Activated T-helper 17 cell treated with anti-CD3 and anti-CD28 coated beads, Interleukin-2, amount 50 U/mL, for 72 hours (primary cell): ENCODE measurements at places on chromosomes 1 and 21. TPM values are rescaled to one million over a fixed set of nuclear protein-coding genes. Genes with fewer than 3 reads are reported as not detected.

Gene AADACL3
- not detected for total RNA-seq

Gene SMIM1
- 2.8 TPM for total RNA-seq

Gene CFAP107
- total RNA-seq = not detected

Gene GSTM5
- not detected for total RNA-seq

Gene CFHR2
- total RNA-seq = not detected

Gene KCNQ4
- total RNA-seq = 0.45 TPM

- H3K4me3 ChIP-seq = no peak overlapping the region
- ATAC-seq = no peak
- H3K27me3 ChIP-seq = no peaks in the 10 kb centered on the region
- H3K4me1 ChIP-seq = no peaks in the 10 kb centered on the region
- peaks cover 73% of the 10 kb centered on the region for H3K36me3 ChIP-seq
These were observed 9.7 kb upstream of the GATAD2B start for GRCh38 chr1:153932156-153933131.

- H3K4me1 ChIP-seq = no peaks in the 10 kb centered on the region
- ATAC-seq = no peak
- H3K36me3 ChIP-seq = no peaks in the 10 kb centered on the region
- peaks cover 2% of the 10 kb centered on the region for H3K27me3 ChIP-seq
- H3K27ac ChIP-seq = no peak overlapping the region
- H3K4me3 ChIP-seq = no peak overlapping the region
These were observed 200.5 kb downstream of the PCP4 start for GRCh38 chr21:40067751-40068150.

DNA sequence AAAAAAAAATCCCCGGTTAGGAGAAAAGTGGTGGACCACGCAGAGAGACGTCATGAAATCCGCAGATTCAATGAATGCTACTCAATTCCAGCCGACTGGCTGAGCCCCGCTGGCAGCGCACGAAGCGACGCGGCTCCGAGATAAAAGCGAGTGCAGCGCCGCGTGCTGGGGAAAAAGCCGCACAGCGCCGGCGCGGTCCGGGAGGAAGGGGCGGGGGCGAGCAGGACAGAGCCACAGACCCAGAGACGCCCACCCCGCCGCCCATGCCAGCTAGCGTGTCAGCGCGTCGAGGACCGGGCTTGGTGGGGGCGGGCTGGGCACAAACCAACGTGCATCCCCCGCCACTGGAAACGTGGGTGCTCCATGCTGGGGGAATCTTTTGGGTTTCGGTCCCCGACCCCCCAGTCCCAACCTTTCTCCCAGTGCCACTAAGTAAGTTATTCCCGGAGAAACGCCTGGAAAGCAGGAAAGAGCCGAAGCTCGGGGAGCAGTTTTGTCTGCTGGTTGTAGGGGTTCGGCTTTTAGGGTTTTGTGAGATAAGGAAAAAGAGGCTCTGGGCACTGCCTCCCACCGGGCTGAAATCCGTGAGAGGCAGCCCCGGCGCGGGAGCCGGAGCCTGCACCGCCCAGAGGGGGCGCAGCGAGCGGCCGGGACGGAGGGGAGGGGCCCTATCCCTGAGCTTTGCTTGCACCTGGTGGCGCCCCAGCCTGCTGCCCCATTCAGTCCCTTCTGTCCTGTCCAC lies at the start of gene KCNJ6:
KCNJ6 (minus strand) TSS at position 148 of the 742 bp plus-strand sequence. CDS start 75,775 bp downstream, outside the sequence.
- H3K4me3 ChIP-seq = no peak within 1 kb of the TSS
- peaks cover 59% of the 10 kb centered on the region for H3K27me3 ChIP-seq
- no peak within 1 kb of the TSS for H3K27ac ChIP-seq

- peaks cover 29% of the 10 kb centered on the region for H3K4me1 ChIP-seq
- no peaks in the 10 kb centered on the region for H3K27me3 ChIP-seq
- peak overlapping the region; percentile 83 for H3K4me3 ChIP-seq
- no peak for ATAC-seq
- H3K27ac ChIP-seq = peak overlapping the region; percentile 89
- peaks cover 59% of the 10 kb centered on the region for H3K36me3 ChIP-seq
These were observed 35.4 kb downstream of the GPR3 start for GRCh38 chr1:27427816-27428315.

GRCh38 chr1:99177465-99177864 lies 86.8 kb upstream of the PLPPR4 start:
- H3K4me1 ChIP-seq = no peaks in the 10 kb centered on the region
- no peak for ATAC-seq
- no peaks in the 10 kb centered on the region for H3K36me3 ChIP-seq
- no peaks in the 10 kb centered on the region for H3K27me3 ChIP-seq
- no peak overlapping the region for H3K27ac ChIP-seq
- no peak overlapping the region for H3K4me3 ChIP-seq

DNA sequence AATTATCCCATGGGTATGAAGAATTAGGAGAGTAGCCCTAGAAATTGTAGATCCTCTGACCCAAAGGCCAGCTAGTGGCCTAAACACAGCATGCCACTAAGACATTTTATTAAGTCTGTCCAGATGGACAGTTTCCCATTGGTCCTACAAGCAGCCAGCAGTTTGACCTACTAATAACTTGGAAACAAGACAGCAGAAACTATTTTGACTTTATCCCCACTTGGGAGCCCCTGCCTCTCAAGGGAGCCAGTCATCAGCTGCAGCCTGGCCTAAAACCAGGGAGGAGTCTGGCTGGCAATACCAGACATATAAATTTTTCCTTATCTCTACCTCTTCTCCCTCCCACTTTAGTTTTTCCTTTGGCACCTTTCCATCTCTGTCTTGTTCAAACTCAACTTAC lies 222.6 kb upstream of the KCTD3 start:
- no peak overlapping the region for H3K27ac ChIP-seq
- H3K4me1 ChIP-seq = no peaks in the 10 kb centered on the region

- no peak for ATAC-seq
- H3K36me3 ChIP-seq = no peaks in the 10 kb centered on the region
- H3K27ac ChIP-seq = no peak overlapping the region
- no peaks in the 10 kb centered on the region for H3K4me1 ChIP-seq
- H3K27me3 ChIP-seq = peaks cover 29% of the 10 kb centered on the region
These were observed 263.8 kb downstream of the KAZN start for GRCh38 chr1:14862114-14862771.

DNA sequence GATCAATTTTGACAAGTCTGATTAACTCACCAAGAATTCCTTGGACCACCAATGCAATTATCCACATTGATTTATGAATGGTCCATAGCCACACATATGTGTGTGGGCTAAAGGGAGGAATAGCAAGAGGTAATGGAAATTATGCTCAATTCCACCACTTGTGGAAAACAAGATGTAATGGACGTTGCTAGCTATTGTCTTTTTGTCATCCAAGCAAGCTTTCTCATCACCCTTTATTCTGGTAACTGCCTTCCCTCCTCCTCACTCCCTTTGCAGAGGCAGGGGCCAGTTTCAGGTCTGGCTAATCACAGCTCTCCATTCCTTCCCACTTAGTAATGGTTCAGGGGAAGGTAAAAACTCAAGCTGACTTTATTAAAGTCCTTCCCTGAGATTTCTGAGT lies 24.7 kb upstream of the RAB3GAP2 start:
- no peaks in the 10 kb centered on the region for H3K4me1 ChIP-seq
- ATAC-seq = no peak
- no peaks in the 10 kb centered on the region for H3K36me3 ChIP-seq
- no peak overlapping the region for H3K4me3 ChIP-seq
- no peak overlapping the region for H3K27ac ChIP-seq

GRCh38 chr1:92728697-92729096 lies 56.2 kb downstream of the EVI5 start:
- H3K27me3 ChIP-seq = no peaks in the 10 kb centered on the region
- H3K36me3 ChIP-seq = no peaks in the 10 kb centered on the region
- ATAC-seq = no peak
- no peaks in the 10 kb centered on the region for H3K4me1 ChIP-seq

DNA sequence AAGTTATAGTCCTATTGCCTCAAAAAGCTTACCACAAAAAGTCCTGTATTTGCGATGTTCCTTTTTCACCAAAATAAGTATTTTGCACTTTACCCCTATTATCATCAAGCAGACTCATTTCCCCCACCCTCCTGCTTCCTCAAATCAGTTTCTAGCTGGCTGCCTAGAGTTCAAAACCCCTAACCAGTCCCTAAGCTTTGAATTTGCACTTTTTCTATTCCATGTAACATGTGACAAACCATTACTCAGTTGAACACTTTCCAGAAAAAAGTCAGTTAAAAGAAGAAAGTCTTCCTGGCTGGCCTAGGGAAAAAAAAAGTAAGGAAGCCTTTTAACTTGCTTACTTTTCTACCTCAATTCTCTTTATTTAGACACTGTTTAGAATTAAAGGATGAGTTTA lies 8.2 kb downstream of the CEP170 start:
- no peak overlapping the region for H3K4me3 ChIP-seq
- H3K27ac ChIP-seq = no peak overlapping the region
- H3K4me1 ChIP-seq = peaks cover 7% of the 10 kb centered on the region
- no peaks in the 10 kb centered on the region for H3K36me3 ChIP-seq
- no peak for ATAC-seq

DNA sequence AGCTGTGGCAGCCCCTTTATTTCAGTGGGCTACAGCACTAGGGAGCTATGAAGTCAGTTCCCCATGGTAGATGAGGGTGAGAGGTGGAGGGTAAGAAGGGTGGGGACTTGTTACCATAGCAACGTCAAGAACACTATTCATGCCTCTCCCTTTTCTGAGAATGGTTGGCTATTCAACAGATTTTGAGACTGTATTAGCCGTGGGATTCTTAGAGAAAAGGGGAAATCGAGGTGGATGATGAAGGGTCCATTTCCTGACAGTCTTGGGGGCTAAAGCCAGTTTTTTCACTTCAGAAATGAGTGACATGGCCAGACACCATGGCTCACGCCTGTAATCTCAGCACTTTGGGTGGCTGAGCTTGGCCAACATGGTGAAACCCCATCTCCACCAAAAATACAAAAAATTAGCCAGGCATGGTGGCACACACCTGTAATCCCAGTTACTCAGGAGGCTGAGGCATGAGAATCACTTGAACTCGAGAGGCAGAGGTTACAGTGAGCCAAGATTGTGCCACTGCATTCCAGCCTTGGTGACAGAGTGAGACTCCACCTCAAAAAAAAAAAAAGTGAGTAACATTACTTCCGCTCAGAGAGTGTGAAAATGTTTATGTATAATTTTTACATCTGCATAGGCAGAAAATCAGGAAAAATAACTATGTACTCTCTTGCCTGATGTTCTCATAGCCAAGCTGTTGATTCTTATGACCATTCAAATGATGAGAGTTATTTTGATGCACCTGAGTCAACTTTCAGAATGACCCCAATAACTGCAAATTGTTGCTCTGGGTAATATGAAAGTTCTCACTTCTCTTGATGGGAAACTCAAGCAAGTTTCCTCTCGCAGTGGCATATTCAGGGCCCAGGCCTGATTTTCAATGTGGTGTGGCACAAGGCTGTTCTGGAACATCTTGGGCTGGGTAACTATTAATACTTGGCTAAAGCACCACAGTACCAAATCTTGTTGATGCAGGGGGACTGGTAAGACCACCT lies 23.2 kb upstream of the RGSL1 start:
- no peaks in the 10 kb centered on the region for H3K36me3 ChIP-seq
- H3K4me1 ChIP-seq = peaks cover 16% of the 10 kb centered on the region
- ATAC-seq = no peak
- H3K27ac ChIP-seq = no peak overlapping the region
- peaks cover 5% of the 10 kb centered on the region for H3K27me3 ChIP-seq

DNA sequence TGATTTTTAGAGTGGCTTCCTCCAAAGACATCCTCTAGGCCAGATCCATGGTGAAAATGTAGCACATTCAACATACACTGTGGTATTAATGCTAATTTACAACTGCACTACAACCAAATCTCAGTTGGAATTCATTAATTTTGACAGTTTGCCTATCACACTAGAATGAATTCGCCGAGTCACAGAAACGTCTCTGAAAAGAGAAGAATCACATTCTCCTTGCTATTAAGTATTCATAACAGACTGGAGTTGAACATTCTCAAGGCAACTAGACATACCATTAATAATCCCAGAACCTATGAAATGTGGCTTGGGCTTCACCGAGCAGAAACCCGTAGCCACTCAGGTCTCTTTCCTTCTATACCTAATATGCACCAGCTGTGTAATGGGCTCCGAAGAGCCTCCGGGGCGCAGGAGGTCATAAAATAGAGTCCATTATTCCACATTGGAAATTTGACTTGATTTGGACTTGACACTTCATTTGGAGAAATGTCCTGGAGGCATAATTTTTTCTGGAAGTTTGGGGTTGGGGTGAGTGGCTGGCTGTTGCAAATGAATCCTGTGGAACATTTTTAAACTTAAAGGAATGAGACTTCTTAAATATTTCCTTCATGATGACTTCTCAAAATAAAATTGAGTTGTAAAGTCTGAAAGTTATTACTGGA lies 117.1 kb downstream of the DSCAM start:
- no peak for ATAC-seq
- H3K4me1 ChIP-seq = no peaks in the 10 kb centered on the region
- peaks cover 3% of the 10 kb centered on the region for H3K27me3 ChIP-seq
- no peaks in the 10 kb centered on the region for H3K36me3 ChIP-seq
- H3K27ac ChIP-seq = no peak overlapping the region

GRCh38 chr1:53588053-53588779 lies 129.0 kb downstream of the DMRTB1 start:
- peaks cover 5% of the 10 kb centered on the region for H3K4me1 ChIP-seq
- no peak overlapping the region for H3K4me3 ChIP-seq
- no peaks in the 10 kb centered on the region for H3K36me3 ChIP-seq
- no peaks in the 10 kb centered on the region for H3K27me3 ChIP-seq
- H3K27ac ChIP-seq = no peak overlapping the region

- H3K4me1 ChIP-seq = no peaks in the 10 kb centered on the region
- ATAC-seq = no peak
- no peak overlapping the region for H3K4me3 ChIP-seq
These were observed 510.0 kb downstream of the USP25 start for GRCh38 chr21:16239659-16240265.

GRCh38 chr1:20370698-20371097 lies 80.0 kb downstream of the VWA5B1 start:
- no peak overlapping the region for H3K4me3 ChIP-seq
- H3K27me3 ChIP-seq = peaks cover 33% of the 10 kb centered on the region
- H3K27ac ChIP-seq = no peak overlapping the region

- H3K27me3 ChIP-seq = no peaks in the 10 kb centered on the region
- H3K36me3 ChIP-seq = no peaks in the 10 kb centered on the region
- ATAC-seq = no peak
- H3K27ac ChIP-seq = no peak overlapping the region
These were observed 59.2 kb upstream of the RASAL2 start for GRCh38 chr1:178034676-178035075.

DNA sequence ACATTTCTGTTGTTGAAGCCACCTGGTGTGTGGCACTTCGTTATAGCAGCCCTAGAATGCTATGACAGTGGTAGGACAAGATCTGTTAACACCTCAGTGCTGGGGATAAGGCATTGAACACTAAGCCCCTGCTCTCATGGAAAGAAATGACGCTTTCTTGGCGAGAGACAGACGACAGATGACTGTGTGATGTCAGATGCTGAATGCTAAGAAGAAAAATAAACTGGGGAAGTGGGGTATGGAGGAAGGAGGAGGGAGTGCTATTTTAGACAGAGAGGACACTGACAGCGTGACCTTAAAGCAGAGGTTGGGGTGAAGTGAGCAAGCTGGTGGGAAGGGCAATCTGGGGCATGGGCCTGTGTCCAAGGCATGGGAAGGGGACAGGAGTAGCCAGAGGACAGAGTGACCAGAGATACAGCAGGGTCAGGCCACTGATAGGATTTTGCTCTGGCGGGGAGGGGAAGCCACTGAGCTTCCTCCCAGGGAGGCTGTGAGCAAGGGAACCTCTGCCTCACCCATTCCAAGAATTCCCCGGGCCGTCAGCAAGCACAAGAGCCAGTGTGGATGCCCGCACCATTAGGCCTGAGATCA lies 15.2 kb downstream of the DOP1B start:
- H3K4me3 ChIP-seq = no peak overlapping the region
- peaks cover 32% of the 10 kb centered on the region for H3K36me3 ChIP-seq
- no peaks in the 10 kb centered on the region for H3K27me3 ChIP-seq
- peaks cover 12% of the 10 kb centered on the region for H3K4me1 ChIP-seq
- no peak for ATAC-seq
